ENCODE measurements at places on chromosomes 6 and 20.

DNA sequence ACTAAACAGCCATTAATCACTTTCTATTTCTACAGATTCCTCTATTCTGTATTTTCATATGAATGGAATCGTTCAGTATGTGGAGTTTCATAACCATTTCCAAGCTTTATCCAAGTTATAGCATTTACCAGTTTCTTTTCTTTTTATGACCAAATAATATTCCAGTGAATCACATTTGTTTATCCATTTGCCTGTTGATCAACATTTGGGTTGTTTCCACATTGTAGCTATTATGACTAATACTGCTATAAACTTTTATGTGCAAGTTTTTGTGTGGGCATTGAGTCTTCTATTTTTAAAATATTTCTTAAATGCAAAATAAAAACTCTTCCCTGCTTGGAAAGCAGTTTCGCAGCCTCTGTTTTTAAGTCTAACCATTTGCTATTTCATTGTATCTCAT lies 336.4 kb upstream of the OPRM1 start:
- DNase-seq: no peak

DNA sequence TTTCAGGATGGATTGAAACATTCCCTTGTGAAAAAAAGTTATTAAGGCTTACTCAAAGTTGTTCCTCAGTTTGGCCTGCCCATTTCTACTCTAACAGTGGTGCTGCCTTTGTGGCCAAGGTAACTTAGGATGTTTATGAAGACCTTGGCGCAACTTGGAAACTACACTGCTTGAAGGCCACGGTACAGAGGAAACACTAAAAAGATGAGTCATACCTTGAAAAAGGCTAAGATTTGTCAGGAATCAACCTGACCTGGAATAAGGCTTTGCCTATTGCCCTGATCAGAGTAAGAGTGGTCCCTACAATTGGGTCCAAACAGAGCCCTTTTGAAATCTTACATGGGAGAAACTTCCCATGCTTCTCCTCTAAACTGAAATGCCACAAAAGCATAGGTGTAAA lies 119.9 kb upstream of the MOCS1 start:
- DNase-seq: no peak

DNA sequence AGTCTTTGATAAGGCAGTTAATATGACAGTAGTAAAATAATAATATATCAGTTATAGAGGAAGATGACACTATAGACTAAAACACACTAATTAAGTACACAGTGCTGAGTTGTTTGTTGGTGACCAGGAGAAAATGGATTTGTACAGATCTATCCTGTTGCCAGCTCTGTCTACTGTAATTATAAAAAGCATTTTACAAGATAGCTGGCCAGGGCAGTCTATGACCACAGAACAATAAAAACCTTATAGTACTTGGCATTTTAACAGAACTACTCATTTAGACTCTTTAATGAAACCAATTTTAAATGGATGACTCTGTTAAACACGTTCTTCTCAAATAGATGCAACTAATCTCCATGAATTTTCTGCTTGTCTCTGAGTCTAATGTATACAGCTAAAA lies 367.5 kb downstream of the BTBD9 start:
- DNase-seq: no peak

DNA sequence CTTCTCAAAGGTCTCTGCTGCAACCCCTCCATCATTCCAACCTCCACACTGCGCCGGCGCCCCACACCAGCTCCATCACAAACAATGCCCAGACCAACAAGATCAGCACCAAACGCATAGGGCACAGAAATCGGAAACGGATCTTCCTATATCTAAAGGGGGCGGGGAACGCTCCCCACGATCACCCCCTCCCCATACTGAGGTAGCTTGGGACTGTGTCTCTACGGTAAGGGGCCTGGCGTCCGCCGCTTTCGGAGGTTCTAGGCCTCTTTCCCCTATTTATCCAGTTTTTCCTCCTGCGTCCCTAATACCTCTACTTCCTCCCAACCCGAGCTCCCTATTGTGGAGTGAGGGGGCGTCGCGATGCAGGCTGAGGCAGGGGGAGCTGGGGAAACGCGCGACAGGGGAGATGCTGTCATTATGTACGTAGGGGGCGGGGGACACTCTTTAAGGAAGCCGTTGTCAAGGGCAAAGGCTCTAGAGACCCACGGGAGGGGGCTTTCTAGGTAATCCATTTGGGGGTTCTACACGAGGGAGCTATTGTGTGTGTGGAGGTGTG lies 909 bp downstream of the DNAAF9 start:
- no peak for DNase-seq

- no peak for DNase-seq
Measured at GRCh38 chr20:48387675-48388074, 440.1 kb downstream of the PREX1 start.

DNA sequence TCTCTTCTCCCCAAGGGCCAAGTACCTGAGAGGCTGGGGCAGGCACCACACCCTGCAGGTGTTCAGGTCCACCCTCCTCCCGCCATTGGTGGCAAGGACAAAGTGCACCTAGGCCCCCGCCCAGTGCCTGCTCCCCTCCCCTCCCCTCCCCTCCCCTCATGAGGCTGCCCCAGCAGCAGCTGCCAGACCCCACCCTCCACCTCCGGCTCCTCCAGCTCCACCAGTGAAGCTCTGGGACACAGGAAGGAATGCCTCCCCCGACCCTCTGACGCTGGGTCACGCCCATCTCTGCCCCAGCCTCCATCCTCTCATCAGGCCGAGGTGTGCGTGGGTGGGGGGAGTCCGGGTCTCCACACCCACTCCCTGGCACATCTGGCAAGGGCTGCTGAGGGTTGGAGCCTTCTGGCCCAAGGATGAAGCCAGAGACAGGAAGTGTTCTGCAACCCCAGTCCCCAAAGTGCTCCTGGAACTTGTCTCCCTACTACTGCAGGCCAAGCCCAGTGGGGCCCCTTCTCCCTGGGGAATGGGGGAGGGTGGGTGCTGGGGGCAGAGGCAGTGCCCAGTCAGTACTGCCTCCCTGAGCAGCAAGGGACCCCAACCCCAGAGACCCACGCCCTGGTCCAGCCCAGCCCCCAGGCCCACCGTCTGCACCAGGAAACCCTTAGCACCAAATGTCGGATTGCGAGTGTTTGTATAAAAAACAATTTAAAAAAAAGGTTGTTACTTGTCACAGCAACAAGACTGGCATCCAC lies 1.6 kb upstream of the UCKL1 start:
- no peak for DNase-seq

GRCh38 chr6:156767603-156768467 lies 9.3 kb upstream of the ARID1B start:
- DNase-seq: no peak

- no peak for DNase-seq
Measured at GRCh38 chr6:37741757-37742400, 44.2 kb upstream of the MDGA1 start.

- no peak for DNase-seq
Measured at GRCh38 chr6:38671885-38672467, 31.0 kb downstream of the GLO1 start.

DNA sequence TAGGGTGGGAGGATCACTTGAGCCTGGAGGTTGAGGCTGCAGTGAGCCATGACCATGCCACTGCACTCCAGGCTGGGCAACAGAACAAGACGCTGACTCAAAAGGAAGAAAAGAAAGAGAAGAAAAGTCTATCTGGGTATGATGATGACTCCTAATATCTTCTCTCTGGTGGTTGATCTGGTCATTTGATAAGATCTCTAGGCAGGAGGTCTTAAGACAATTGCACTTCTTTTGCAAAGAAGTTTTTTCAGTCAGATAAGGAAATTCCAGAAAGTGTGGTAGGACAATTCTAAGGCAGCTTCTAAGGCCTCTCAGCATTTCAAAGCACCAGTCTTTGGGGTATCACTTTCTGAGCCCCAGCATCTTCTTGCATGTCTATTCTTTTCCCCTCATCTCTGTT lies 7.7 kb upstream of the AIF1 start:
- DNase-seq: no peak

DNA sequence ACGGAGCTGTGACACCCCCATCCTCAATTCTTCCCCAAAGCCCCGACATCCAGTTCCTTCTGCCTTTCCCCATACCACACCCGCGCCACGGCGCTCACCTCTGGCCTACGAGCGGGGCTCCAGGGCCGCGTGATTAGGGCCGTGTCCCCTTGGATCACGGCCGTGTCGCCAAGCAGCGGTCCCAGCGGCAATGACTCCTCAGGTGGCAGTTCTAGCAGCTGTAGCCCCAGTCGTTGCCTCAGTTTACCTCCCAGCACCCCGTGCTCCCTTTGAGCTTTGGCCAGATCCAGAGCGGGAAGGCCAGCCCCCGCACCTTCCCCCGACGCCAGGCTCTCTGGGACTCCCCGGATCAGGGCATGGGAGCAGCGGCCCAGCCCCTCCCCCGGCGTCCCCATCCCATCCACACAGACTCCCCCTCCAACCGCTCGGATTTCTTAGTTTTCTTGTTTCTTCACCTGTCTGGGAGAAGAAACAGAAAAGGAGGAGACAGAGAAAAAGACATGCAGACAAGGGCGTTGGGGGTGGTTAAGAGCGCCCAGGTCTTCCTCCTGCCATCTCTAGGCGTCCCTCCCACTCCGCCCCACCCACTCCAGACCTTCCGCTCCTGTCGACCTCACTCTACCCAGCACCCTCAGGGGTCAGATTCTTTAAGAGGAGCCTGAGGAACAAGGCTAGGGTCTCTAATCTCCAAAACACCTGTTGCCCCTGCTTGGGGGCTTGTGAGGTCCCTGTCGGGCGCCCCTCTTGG lies at the start of gene DDAH2:
TSS of gene DDAH2 (minus strand) at position 533 of the 748 bp plus-strand sequence. CDS start at position 395, 138 bp downstream.
- DNase-seq: no peak

DNA sequence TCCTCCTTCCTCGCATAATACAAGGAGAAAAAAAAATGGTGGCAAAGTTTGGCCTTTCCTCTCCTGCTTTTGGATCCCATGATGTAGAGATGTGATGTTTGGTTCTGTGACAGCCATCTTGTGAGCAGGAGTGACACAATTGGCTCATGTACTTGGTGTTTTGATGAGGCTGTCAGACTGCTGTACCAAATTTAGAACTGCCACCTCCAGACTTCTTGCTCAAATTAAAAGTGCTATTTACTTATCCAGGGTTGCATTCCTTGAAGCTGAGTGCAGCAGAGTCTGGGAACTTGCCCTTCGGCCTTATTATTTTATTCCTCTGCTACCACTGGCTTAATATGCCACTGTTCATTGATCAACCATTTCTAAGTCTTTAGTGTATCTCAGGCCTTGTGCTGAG lies 21.9 kb downstream of the BCAS1 start:
- DNase-seq: no peak

- no peak for DNase-seq
Measured at GRCh38 chr6:13049666-13050254, 278.6 kb downstream of the TBC1D7 start.

- DNase-seq: no peak
Measured at GRCh38 chr6:22362361-22362760, 65.5 kb upstream of the PRL start.

GRCh38 chr20:428658-429200 lies 20.6 kb downstream of the RBCK1 start:
- no peak for DNase-seq

GRCh38 chr6:156396791-156397418 lies 380.3 kb upstream of the ARID1B start:
- DNase-seq: no peak

- DNase-seq: no peak
Measured at GRCh38 chr20:50023116-50023805, 40.5 kb downstream of the SNAI1 start.

- no peak for DNase-seq
Measured at GRCh38 chr6:129866256-129866655, 5.1 kb upstream of the TMEM244 start.

DNA sequence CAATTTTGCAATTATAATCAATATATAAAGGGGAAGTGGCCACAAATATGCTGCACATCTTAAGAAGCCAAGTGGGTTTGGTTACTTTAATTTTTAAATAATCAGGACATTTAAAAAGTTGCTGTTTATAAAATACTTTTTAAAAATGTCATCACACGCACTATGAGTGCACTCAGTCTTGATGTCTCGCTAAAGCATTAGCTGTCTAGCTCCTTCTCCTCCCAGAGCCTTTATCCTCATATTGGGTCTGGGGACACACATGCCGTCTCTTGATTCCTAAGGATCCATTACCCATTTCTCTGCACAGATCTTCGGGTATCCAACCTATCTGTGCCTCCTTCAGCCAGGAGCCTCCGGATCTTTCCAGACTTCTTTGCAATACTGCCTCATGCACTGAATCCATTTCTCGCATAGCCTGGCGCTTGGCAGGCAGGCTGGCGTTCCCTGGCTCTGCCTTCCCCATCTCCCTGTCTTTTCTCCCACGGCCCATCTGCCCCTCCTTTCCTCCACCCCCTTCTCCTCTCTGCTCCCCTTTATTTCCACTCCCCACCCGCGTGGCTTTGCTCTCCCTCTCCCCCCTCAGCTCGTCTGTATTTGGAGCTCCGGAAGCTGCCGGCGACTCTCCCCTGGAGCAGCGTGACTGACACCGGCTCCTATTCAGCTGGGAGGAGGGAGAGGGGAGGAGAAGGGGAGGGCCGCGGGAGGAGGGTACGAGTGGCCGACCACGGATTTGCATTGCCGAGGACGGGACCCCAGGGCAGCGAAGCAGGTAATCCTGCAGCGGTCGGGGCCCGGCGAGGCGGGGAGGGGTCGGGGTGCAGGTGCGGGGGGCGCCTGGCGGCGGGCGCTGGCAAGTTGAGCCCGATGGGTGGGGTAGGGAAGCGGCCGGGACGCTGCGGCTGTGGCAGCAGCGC lies at the start of gene CAP2:
TSS of gene CAP2 (plus strand) at position 618 of the 914 bp plus-strand sequence. CDS start 27,961 bp downstream, outside the sequence.
- DNase-seq: peak; percentile 23

DNA sequence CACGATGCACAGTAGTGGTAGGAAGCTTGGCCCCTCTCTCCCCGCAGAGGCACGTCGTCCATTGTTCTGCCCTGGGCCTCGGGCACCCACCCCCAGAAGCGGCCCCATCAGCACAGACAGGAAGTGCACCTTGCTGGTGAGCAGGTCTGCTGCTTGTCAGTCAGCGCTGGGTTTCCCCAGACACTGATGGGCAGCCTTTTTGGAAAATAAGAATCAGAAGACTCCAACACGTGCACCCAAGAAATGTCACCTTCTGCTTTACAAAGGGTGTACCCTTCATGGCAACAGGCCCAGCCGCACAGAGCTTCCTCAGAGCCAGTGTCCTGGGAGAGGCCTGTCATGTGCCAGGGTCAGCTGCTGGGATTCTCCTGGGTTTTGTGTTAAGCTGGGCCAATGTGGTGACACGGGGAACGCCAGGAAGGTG lies 34.7 kb upstream of the IRF4 start:
- DNase-seq: no peak

DNA sequence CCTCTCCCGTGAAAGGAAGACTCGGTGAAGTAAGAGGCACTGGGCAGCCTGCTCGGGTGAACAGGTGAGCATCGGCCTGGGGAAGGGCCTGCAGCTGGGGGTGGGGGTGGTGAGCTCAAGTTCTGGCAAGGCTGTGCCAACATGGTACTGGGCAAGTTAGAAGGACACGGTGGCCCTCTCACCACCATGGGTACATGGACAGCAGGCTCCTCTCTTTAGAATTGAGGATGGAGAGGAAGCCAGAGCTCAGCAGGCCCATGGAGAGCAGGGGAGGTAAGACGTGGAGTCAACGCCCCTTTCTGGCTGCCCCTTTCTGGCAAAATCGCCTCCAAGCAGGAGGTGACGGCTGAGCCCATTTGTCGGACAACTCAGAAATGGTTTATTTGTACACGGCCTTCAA lies 135.6 kb downstream of the ANKRD60 start:
- DNase-seq: no peak

- no peak for DNase-seq
Measured at GRCh38 chr20:17453592-17453991, 77.6 kb downstream of the BFSP1 start.

- DNase-seq: no peak
Measured at GRCh38 chr6:51495096-51495495, 592.3 kb downstream of the PKHD1 start.

GRCh38 chr6:144195671-144196270 lies 45.5 kb downstream of the STX11 start:
- DNase-seq: no peak

GRCh38 chr6:148271711-148272439 lies 70.8 kb upstream of the SASH1 start:
- no peak for DNase-seq

All from NCI-H2081 treated with DMSO at 0.1 percent for 48 hours (cell line).